ENCODE measurements at places on chromosomes 1 and 21.

DNA sequence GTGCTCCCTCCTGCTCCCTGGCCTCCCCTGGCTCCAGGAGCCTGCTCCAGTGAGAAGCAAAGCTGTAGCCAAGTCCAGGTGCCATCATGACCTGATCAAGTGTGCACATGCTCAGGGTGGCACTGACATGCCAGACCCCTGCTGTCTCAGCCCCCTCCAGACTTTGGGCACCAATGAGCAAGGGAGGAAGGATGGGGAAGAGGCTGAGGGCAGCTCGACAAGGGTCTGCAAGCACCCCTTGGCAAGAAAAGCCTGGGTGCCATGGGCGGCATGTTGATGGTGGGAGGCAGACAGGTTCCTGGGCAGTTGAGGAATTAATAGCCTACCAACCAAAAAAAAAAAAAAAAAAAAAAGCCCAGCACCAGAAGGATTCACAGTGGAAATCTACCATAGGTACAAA, 942.6 kb upstream of the PRMT6 start:
- no peak for DNase-seq

GRCh38 chr1:33696962-33697361, 166.9 kb upstream of the HMGB4 start:
- DNase-seq: no peak

DNA sequence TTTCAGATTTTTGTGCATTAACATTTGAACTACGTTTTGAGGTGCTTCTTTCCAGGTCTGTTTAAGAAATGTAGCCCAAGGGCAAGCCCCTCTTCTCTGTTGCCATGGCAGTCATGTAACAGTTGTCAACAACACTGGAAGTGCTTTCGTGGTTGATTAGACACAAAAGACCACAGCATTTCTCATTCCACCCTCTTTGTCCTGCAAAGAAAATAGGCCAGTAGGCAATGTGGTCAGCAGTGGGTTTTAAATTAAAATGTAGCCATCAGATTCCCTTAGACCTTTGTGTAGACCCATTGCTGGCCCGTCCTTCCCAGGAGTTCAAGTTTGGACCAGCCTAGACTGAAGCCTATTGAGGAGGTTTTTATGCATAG, 35.4 kb downstream of the VANGL1 start:
- no peak for DNase-seq

DNA sequence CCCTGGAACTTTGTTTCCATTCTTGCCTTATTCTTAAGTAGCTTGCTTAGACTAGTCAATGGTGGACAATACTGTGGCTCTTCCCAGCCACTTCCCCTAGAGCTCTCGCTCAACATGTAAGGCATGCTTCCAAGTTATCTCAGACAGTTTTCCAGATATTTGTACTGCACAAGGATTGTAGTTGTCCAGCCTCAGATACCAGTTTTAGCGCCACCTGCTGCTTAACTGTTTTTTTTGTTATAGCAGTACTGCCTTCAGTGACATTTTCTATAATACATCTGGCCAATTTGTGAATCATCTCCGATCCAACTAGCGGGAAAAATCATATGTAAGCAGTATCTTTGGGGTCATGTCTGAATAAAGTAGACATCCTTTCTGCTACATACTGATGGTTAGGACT, 346.7 kb upstream of the ADGRL4 start:
- DNase-seq: no peak

DNA sequence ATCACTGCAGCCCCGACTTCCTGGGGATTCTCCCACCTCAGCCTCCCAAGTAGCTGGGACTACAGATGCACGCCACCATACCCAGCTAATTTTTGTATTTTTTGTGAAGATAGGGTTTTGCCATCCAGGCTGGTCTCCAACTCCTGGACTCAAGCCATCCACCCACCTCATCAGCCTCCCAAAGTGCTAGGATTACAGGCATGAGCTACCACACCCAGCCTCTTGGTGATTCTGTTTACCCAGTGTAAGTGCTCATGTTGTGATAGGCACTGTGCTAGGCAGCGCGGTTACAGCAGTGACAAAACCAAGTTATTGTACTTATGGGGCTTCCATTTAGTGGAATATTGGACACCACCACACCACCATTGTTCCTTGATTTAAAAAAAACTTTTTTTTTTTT, 9.7 kb upstream of the STX12 start:
- no peak for DNase-seq

Data from activated naive CD4-positive, alpha-beta T cell (primary cell).